ENCODE measurements at places on chromosomes 2 and 18. TPM values are rescaled to one million over a fixed set of nuclear protein-coding genes. Genes with fewer than 3 reads are reported as not detected.

GRCh38 chr2:122148128-122148767 lies 392.8 kb downstream of the TSN start:
- DNase-seq = no peak
- H3K27ac ChIP-seq = no peak overlapping the region
- no peaks in the 10 kb centered on the region for H3K27me3 ChIP-seq
- no peaks in the 10 kb centered on the region for H3K36me3 ChIP-seq

DNA sequence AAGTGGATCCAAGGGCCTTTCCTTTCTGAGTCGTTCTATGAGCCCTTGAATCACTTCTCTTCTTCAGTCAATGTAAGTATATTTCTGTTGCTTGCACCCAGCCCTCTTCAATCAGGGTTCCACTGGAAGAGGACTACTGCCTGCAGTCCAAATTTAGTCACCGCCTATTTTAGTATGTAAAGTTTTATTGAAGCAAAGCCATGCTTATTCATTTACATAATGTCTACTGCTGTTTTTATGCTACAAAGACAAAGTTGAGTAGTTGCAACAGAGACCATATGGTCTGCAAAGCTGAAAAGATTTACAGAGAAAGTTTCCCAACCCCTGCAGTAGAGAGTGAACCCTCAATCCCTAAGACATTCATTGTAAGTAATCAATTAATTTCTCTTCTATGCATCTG lies 332.5 kb upstream of the TNP1 start:
- DNase-seq = no peak
- H3K27me3 ChIP-seq = peaks cover 10% of the 10 kb centered on the region
- H3K27ac ChIP-seq = no peak overlapping the region
- H3K4me3 ChIP-seq = no peak overlapping the region

DNA sequence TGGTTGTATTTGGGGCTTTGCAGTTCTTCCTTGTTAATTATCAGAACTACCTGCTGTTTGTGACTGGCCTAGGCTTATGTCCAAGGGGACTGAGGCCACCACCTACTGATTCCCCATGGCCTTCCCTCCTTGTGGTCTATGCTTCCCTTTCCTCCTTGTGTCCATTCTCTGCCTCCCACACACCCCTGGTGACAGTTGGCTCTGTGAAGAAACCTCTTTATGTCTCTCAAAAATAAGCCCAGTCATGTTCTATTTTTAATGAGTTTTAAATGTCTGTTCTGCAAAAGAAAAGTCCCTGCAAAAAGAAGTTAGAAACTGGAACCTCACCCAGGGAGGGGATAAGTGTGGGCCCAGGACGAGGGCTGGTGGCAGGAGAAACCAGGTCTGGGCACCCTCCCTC lies 105.0 kb downstream of the SMC6 start:
- DNase-seq = no peak
- H3K27ac ChIP-seq = no peak overlapping the region
- H3K36me3 ChIP-seq = no peaks in the 10 kb centered on the region
- peaks cover 11% of the 10 kb centered on the region for H3K4me1 ChIP-seq

GRCh38 chr2:71880846-71881610 lies 266.6 kb downstream of the CYP26B1 start:
- H3K4me1 ChIP-seq = no peaks in the 10 kb centered on the region
- H3K36me3 ChIP-seq = no peaks in the 10 kb centered on the region
- peaks cover 22% of the 10 kb centered on the region for H3K27me3 ChIP-seq
- no peak overlapping the region for H3K27ac ChIP-seq
- no peak for DNase-seq

Gene PJVK
- 6.1 TPM for total RNA-seq

- H3K27ac ChIP-seq = no peak overlapping the region
- H3K27me3 ChIP-seq = peaks cover 31% of the 10 kb centered on the region
- H3K4me1 ChIP-seq = no peaks in the 10 kb centered on the region
- no peak overlapping the region for H3K4me3 ChIP-seq
- DNase-seq = no peak
Measured at GRCh38 chr18:62389761-62390481, 64.8 kb downstream of the TNFRSF11A start.

Gene CXCR1
- total RNA-seq = not detected

GRCh38 chr18:13612196-13612997 lies 114.0 kb downstream of the FAM210A start:
- peak overlapping the region; percentile 99 for H3K27ac ChIP-seq
- no peaks in the 10 kb centered on the region for H3K36me3 ChIP-seq
- DNase-seq = peak; percentile 66

Gene VWA3B
- total RNA-seq = not detected

Gene SPATS2L
- total RNA-seq = 7.0 TPM

Gene OR6B3
- total RNA-seq = not detected

DNA sequence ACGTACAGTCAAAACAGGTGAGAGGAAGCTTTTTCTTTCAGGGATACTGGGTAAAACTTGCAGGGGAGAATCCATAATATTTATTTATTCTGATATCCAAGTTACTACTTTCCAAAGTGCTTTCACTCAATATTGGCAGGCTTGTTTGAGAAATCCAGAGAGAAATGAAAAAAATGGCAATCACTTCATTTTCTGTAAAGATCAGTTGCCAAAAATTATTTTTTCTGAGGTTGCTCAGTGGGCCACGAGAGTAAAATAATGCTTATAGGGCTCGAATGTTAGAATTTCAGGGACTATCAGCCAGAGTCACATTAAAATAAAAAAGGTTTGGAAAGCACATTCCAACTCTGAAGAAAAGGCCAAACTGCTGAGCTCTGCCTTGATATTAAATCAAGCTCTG lies 324.6 kb upstream of the RND3 start:
- H3K36me3 ChIP-seq = no peaks in the 10 kb centered on the region
- no peaks in the 10 kb centered on the region for H3K4me1 ChIP-seq
- peaks cover 12% of the 10 kb centered on the region for H3K27me3 ChIP-seq
- no peak overlapping the region for H3K4me3 ChIP-seq
- no peak for DNase-seq

GRCh38 chr2:107669335-107669734 lies 157.4 kb upstream of the RGPD4 start:
- no peak overlapping the region for H3K4me3 ChIP-seq
- no peaks in the 10 kb centered on the region for H3K4me1 ChIP-seq
- no peaks in the 10 kb centered on the region for H3K27me3 ChIP-seq
- no peak overlapping the region for H3K27ac ChIP-seq
- H3K36me3 ChIP-seq = no peaks in the 10 kb centered on the region
- DNase-seq = no peak

DNA sequence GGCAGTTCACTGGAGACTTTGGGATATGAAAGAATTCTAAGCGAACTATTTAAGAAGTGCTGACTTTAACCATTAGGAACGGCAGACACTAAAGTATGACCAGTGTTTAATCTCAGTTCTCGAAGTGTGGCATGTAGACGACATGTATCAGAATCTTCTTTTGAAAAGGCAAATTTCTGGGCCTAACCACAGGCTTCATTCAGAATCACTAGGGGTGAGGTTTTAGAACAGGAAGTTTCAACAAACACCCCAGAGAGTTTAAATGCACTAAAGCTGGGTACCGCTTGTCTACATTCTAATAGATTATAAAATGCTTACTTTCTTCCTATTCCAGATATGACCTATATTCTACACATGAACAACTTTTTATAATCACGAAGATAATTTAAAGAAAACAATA lies 180.3 kb downstream of the ANKRD44 start:
- no peaks in the 10 kb centered on the region for H3K36me3 ChIP-seq
- peak overlapping the region; percentile 85 for H3K27ac ChIP-seq
- no peak for DNase-seq
- peaks cover 44% of the 10 kb centered on the region for H3K4me1 ChIP-seq
- H3K27me3 ChIP-seq = no peaks in the 10 kb centered on the region

GRCh38 chr18:64082054-64082453 lies 66.8 kb downstream of the LINC00305 start:
- H3K4me3 ChIP-seq = no peak overlapping the region
- no peaks in the 10 kb centered on the region for H3K27me3 ChIP-seq
- H3K4me1 ChIP-seq = no peaks in the 10 kb centered on the region
- no peak for DNase-seq

DNA sequence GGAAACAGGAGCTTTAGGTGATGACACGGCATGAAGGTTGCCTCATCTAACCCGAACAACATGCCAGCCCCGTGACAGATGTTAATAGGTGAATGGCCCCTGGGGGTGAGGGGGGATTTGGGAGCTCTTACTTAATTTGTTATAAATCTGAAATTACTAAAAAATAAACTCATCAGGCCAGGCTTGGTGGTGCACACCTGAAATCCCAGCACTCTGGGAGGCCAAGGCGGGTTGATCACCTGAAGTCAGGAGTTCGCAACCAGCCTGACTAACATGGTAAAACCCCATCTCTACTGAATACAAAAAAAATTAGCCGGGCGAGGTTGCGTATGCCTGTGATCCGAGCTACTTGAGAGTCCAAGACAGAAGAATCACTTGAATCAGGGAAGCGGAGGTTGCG lies 6.1 kb downstream of the STK25 start:
- no peaks in the 10 kb centered on the region for H3K36me3 ChIP-seq
- no peak for DNase-seq
- no peak overlapping the region for H3K27ac ChIP-seq
- H3K4me3 ChIP-seq = no peak overlapping the region
- no peaks in the 10 kb centered on the region for H3K27me3 ChIP-seq
- H3K4me1 ChIP-seq = peaks cover 16% of the 10 kb centered on the region

Gene RAB17
- not detected for total RNA-seq

GRCh38 chr18:24600076-24600654 lies 139.7 kb downstream of the HRH4 start:
- H3K27me3 ChIP-seq = peaks cover 44% of the 10 kb centered on the region
- H3K36me3 ChIP-seq = no peaks in the 10 kb centered on the region
- no peak overlapping the region for H3K4me3 ChIP-seq
- no peaks in the 10 kb centered on the region for H3K4me1 ChIP-seq
- no peak for DNase-seq

DNA sequence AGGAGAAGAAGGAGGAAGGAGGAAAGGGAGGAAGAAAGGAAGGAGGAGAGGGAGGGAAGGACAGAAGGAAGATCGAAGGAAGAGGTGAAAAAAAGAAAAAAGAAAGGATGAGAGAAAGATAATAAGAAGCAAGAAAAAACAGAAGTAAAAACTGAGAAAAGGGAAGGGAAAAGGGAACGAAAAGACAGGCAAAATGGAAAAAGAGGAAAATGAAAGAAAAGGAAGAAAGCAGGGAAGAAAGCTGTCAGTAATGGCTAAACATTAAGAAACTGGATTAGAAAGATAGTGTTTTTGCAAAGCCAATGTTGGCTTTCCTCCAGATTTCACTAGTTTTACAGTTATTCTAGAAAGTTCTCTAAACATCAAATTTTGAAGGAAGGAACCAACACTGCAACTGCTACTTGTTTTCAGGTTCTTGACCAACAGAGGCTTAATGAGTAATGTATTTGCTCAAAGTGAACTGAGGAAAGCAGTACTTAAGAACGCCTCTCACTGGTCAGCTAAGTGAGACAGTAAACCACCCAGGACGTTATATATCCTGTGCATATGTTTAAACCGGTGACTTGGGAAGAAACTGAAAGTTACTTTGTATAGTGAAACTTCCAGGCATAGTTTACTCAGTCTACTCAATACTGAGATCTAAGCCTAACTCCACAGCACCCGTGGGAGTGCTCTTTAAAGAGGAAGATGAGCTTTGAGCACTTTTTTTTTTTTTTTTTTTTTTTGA lies 286.2 kb upstream of the TRIB2 start:
- H3K4me1 ChIP-seq = peaks cover 34% of the 10 kb centered on the region
- H3K4me3 ChIP-seq = peak overlapping the region; percentile 85
- peak overlapping the region; percentile 85 for H3K27ac ChIP-seq
- no peaks in the 10 kb centered on the region for H3K36me3 ChIP-seq
- DNase-seq = no peak

Gene DCDC2C
- not detected for total RNA-seq

Gene SFT2D3
- total RNA-seq = 5.9 TPM

DNA sequence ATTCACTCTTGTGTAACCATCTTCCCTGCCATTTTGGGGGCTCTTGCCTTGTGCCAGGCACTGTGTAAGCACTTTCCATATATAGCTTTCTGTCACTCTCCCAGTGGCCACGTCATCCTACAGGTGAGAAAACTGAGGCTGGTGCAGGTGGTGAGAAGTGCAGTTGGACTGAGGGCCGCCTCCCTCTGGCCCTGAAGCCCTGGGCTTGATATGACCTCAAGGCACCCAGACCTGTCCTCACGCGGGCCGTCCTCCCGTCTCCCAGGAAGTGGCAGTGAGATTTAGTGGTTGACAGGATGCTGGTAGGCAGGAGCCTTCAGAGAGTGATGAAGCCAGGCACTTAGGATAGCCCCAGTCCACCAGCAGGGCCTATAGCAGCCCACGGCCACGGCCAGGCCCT lies 30.5 kb downstream of the MAL start:
- H3K36me3 ChIP-seq = no peaks in the 10 kb centered on the region
- H3K4me3 ChIP-seq = no peak overlapping the region
- no peaks in the 10 kb centered on the region for H3K27me3 ChIP-seq
- H3K4me1 ChIP-seq = peaks cover 32% of the 10 kb centered on the region
- H3K27ac ChIP-seq = peak overlapping the region; percentile 4

Gene APCDD1
- total RNA-seq = not detected

DNA sequence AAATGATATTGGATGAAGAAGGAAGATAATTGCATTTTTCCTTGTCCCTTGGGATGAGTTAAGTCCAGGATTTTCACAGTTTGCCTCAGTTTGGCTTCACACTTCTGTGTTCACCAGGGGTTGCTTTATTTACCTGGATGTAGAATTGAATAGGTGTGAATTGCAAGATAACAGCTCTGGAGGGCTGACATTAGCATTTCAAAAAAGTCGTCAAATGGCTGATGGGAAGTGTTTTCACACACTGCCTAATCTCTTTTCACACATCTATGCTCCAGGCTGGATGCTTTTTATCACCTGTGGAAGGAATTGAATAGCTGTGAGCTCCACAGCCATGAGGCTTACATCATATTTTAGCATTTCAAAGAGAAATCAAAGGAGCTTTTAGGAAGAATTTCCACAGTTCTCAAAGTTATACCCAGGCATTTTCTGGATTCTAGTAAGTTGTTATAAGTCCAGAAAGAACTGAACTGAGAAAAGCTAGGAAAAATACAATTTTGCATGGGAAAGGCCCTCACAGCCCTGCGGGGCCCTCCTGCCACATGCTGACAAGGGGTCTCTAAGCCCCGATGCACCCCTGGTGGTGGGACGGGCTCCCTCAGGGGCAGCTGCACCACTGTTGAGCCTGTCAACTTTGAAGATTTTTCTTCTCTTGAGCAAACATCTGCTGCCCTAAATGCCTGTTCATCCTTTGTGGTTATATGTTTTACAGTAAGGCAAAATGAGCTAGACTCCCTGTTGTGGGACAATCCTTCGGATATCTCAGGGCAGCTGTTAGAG lies 43.9 kb downstream of the TEX51 start:
- H3K36me3 ChIP-seq = peaks cover 2% of the 10 kb centered on the region
- peaks cover 2% of the 10 kb centered on the region for H3K4me1 ChIP-seq
- no peak overlapping the region for H3K4me3 ChIP-seq
- peaks cover 78% of the 10 kb centered on the region for H3K27me3 ChIP-seq
- H3K27ac ChIP-seq = no peak overlapping the region
